ENCODE measurements at places on chromosomes 5 and 9.

DNA sequence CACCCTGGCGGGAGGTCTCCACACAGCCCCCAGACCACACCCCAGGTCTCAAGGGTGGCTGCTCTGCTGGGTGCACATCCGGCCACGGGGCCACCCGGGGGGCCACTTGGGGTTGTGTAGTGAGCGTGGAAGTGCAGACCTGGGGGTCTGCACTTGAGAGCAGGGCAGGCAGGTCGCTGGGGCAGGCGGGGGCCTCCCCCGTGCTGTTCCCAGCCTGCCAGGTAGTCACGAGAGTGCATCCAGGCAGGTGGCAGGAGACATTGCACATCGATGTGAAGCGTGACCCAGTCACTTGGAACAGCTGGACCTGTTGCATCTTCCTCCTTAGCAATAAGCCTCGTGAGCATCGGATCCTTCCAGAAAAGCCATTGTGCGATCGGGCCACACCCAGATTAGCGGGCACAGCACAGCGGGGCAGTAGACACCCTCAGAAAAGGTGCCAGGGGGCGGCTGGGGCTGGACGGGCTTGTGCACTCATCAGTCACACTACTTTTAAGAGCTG lies 4.8 kb upstream of the ENTPD8 start:
- no peak for DNase-seq

- DNase-seq = no peak
Measured at GRCh38 chr5:106258591-106259125, 1412.1 kb downstream of the EFNA5 start.

GRCh38 chr5:98700730-98701129 lies 72.7 kb upstream of the RGMB start:
- DNase-seq = no peak

GRCh38 chr5:94072116-94072515 lies 330.7 kb upstream of the POU5F2 start:
- no peak for DNase-seq

DNA sequence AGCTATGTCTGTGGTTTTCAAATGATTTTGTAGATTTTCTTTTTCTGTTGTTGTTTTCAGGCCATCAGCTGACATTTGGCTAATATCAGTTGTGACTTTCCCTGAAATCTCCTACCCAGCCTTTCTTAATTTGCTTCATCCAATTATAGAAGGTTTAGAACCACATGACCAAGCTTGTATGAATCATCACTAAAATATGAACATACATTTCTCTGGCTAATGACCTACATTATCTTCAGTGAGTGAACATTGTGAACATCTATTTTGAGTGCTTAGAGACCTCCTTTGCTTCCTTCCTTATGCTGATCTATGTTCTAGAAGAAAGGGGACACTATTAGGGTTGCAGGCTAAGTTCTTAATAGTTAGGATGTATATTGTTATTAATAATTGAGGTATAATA lies 532.5 kb downstream of the RAB3C start:
- DNase-seq = no peak

GRCh38 chr5:106314221-106314824 lies 1356.4 kb downstream of the EFNA5 start:
- no peak for DNase-seq

- no peak for DNase-seq
Measured at GRCh38 chr5:133523961-133524586, 88.3 kb downstream of the FSTL4 start.

GRCh38 chr9:85702726-85703289 lies 38.9 kb downstream of the AGTPBP1 start:
- DNase-seq = no peak

GRCh38 chr5:7422316-7423106 lies 26.6 kb downstream of the ADCY2 start:
- no peak for DNase-seq

GRCh38 chr5:81751836-81752643 lies 1.1 kb upstream of the SSBP2 start:
- DNase-seq = no peak

GRCh38 chr5:80215523-80215922 lies 40.3 kb downstream of the SERINC5 start:
- DNase-seq = no peak

DNA sequence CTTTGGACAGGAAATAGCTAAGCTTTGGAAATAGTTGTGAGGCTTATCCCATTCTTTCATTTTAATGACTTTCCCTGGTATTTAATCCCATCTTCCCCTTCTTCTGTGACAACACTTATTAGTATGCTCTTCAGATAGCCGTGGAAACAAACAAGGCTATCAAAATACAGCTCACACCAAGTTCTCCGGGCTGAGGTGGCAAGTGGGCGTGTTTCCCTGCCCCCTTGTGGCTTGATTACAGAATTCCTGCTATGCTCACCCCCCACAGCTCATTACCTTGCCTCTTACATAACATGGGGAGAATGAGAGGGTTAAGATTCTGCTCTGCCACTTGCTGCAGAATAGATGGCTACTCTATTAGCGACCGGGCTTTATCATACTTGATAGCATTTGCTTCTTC lies 437.1 kb upstream of the TLE4 start:
- no peak for DNase-seq

DNA sequence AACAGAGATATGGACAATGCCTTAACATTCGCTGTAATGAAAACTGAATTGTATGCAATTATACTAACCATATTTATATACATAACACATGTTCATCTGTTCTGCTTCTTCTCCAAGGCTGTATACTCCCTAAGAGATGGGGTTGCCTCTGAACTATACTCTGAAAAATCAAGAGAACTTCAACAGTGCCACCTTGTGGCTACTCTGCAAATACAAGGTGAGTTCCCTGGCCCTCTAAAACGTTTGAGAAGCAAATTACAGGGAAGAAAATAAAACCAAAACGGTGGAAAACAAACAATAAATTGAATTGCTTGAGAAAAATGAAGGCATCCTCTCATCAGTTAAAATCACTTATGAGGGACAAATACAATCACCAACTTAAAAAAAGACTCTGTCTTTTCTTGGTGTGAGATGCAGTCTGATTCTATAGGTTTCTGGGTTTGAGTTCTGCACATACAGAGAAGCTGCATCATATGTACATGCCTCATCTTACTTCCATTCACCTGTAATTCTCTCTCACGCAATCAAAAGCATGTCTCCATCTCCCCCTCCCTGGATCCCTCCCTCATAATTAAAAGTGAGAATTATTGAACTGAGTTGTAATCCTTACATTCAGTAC lies 98.6 kb downstream of the FBXW11 start:
- no peak for DNase-seq

DNA sequence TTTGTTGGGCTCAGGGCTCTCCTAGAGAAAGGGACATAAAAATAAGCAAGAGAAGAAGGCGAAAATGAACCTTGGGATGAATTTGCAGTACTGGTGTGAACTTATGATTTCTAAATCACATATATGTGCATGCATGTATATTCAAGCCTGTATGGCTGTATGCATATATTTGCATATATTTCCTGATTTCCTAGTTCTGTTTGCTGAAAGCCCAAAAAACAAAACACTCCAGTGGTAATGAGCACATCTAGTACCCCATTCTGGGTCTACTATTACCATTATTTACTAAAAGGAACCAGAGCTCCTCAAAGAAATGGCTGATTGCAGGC lies 7.3 kb downstream of the ZFP62 start:
- DNase-seq = no peak

DNA sequence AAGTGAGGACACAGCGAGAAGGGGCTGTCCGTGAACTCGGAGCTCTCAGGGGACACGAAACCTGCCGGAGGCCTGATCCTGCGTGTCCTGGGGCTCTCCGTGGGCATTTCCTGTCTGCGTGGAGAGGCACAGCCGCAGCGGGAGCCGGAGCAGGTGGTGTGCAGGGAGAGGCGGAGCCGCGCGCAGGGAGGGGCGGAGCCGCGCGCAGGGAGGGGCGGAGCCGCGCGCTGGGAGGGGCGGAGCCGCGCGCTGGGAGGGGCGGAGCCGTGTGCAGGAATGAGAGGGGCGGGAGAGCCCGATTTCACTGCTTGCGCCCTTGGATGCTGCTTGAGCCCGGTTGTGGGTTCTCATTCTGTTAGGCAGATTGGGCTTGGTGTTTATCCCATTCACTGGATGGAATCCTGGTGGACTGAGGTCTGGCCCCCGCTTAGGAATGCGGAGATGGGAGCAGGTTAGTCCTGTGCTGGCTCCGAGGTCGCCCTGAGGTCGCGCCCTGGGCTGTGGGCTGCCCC lies 26.7 kb downstream of the NDUFS6 start:
- no peak for DNase-seq

DNA sequence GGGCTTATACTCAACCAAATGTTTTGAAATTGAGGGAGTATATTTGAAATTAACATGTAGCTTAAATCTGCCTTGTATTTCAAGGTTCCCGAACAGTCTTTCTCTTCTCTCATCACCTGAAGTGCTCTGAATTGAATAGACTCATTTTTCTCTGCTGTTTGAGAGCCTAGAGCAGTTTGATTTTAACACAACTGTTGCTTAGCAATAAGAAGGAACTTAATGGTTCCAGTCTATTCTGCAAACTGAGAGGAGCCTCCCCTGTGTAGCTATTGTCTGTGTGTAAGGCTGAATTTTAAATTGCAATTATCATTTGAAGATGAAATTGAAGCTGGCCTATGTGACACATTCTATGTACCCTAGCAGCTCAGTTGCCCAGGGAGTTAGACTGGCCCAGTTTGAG lies 87.1 kb upstream of the CKMT2 start:
- no peak for DNase-seq
